Activated T-helper 17 cell treated with anti-CD3 and anti-CD28 coated beads, Interleukin-2, amount 50 U/mL, for 72 hours (primary cell): ENCODE measurements at places on chromosomes 13 and 19.

DNA sequence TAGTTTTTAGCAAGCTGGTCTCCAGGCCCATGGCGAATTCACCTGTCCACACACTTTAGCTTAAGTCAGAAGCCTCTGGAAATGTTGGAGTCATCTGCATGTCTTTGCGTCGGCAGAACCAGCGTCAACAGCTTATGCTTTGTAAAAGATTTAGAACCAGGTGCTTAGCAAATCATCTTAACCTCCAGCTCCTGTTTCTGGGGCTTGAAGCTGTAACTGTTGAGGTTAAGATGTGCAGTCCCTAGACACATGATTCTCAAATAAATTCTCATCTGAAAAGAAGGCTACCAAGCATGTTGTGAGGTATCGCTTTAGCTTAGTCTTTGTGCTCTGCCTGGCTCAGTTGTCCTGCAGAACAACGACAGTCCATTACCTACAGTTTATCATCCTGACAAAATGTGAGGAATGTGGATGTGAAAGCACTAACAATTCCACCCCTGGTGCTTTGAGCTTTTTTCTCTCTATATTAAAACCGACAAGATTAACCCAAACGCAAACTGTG lies 4.4 kb downstream of the EFNB2 start:
- H3K36me3 ChIP-seq = no peaks in the 10 kb centered on the region
- peaks cover 45% of the 10 kb centered on the region for H3K27me3 ChIP-seq
- H3K4me3 ChIP-seq = no peak overlapping the region
- no peak for ATAC-seq

GRCh38 chr19:39970425-39970674 lies 615 bp upstream of the PSMC4 start:
- H3K4me1 ChIP-seq = peaks cover 27% of the 10 kb centered on the region
- peaks cover 65% of the 10 kb centered on the region for H3K36me3 ChIP-seq
- no peaks in the 10 kb centered on the region for H3K27me3 ChIP-seq

DNA sequence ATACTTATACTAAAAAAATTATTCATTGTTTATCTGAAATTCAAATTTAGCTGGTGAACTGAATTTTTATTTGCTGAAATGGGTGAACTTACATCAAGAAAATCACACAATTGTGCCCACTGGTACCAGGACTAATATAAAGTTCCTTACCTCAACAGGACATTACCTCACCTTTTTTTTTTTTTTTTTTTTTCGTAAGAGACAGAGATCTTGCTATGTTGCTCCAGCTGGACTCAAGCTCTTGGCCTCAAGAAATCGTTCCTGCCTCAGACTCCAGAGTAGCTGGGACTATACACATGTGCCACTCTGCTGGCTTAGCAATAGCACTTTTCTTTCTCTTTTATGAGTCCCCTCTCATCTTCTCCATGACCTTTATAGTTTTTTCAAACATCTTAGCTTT lies 22.5 kb upstream of the NDFIP2 start:
- no peak for ATAC-seq
- peak overlapping the region; percentile 95 for H3K27ac ChIP-seq
- H3K36me3 ChIP-seq = no peaks in the 10 kb centered on the region
- H3K27me3 ChIP-seq = no peaks in the 10 kb centered on the region

GRCh38 chr13:105908586-105908985 lies 626.9 kb downstream of the EFNB2 start:
- peaks cover 13% of the 10 kb centered on the region for H3K4me1 ChIP-seq
- peaks cover 15% of the 10 kb centered on the region for H3K27me3 ChIP-seq
- no peak overlapping the region for H3K27ac ChIP-seq
- peak; percentile 87 for ATAC-seq

DNA sequence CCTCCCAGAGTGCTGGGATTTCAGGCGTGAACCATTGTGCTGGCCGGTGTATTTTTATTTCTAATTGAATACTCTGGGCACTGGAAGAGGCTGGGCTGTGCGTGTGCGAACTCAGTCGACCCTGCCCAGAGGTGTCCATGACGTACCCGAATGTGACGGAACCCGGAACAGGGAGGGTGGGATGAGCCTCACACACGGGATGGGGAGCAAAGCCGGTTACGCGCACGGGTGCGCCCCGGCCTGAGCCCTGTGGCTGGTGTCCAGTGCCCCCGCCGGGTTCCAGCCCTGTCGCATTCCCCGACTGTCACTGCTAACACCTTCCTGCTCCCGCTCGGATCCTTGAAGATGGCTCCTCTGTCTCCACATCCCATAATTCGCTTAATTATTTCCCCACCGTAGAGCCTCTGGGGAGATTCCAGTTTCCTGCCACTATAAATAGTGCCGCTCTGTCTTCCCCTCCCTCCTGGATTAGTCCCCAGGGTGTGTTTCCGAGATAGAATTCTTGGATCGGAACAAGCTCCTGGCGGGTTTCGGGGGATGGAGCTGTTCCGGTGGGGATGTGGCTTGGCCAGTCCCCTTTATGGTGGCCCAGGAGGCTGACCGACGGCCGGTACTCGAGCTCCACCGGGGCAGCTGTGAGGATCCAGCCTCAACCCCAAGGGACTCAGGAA lies 22.0 kb downstream of the SBNO2 start:
- no peak for ATAC-seq
- no peak overlapping the region for H3K4me3 ChIP-seq
- H3K27ac ChIP-seq = no peak overlapping the region
- peaks cover 15% of the 10 kb centered on the region for H3K36me3 ChIP-seq
- no peaks in the 10 kb centered on the region for H3K27me3 ChIP-seq

GRCh38 chr13:24557081-24557480 lies 44.5 kb upstream of the PARP4 start:
- no peak overlapping the region for H3K27ac ChIP-seq
- H3K4me3 ChIP-seq = no peak overlapping the region
- no peaks in the 10 kb centered on the region for H3K36me3 ChIP-seq
- peaks cover 7% of the 10 kb centered on the region for H3K4me1 ChIP-seq

DNA sequence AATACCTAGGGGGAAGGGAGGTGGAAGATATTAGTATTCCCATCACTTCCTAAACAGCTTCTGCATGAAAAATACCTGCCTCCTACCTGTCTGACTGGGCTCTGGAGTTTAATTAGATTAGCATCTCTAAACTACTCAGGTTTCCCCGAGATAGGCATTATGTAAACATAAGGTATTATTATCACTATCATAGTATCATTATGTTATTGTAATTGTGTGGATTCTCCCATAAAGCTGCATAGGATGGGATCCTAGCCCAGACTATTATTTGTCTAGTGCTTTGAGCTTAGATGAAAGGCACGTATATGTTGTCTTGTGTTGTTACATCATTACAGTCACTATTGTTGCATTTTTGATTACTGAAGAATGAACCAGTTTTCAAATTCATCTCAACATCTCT lies 115.2 kb upstream of the SOX21 start:
- ATAC-seq = no peak
- H3K27ac ChIP-seq = no peak overlapping the region
- H3K27me3 ChIP-seq = peaks cover 11% of the 10 kb centered on the region
- H3K4me3 ChIP-seq = no peak overlapping the region
- H3K36me3 ChIP-seq = no peaks in the 10 kb centered on the region

DNA sequence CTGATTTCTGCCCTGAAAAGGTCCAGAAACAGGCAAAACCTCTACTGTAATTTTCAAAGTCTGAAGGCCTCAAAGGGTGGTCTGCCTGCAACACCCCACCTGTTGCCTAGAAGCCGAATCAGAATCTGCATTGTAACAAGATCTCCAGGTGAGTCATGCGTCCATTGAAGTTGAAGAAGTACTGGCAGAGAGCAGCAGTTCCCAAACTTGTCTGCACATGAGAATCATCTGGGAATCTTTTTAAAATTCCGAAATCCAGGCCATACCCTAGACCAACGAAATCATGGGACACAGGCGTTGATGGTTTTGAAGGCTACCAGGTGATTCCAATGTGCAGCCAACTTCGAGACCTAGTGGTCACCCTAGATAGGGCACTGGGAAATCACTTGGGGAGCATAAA lies 16.0 kb upstream of the CLN5 start:
- H3K4me3 ChIP-seq = no peak overlapping the region
- H3K27me3 ChIP-seq = peaks cover 16% of the 10 kb centered on the region
- peaks cover 6% of the 10 kb centered on the region for H3K4me1 ChIP-seq
- H3K27ac ChIP-seq = no peak overlapping the region

DNA sequence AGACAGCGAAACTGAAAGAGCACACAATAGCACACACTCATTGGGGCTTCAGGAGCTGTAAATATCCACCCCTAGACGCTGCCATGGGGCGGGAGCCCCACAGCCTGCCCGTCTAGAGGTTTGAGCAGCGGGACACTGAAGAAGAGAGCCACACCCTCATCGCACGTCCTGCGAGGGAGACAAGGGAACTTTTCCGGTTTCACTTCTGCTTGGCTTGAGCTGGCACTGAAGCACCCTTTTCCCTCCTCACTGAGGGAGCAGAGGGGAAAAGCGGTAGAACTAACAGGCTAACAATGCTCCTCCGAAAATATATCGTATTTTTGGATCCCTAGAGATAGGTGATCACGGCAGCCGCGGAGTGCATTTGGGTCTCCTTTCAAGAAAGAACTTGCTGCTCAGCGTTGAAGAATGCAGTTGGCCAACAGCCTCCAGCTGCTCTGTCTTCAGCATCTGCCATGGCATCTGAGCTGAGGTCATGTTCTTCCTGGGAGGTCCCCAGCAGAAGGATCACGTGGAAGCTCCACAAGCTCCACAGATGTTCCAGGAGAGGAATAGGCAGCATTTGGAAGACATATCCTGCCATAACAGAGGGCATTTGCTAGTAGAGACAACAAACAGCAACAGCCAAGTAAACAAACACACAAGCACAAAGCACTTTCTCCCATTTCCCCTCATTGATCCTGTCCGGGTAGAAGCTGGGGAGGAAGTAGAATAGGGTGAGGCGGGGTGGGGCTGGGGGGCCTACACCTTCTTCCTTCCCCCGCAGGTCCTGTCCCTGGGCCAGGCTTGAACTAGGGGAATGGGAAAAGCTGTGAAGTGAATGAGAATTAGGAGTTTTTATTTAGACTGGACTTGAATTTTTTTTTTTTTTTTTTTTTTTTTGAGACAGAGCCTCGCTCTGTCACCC lies 44.8 kb upstream of the ALOX5AP start:
- H3K27me3 ChIP-seq = no peaks in the 10 kb centered on the region
- H3K4me1 ChIP-seq = peaks cover 1% of the 10 kb centered on the region
- peak overlapping the region; percentile 82 for H3K4me3 ChIP-seq
- no peaks in the 10 kb centered on the region for H3K36me3 ChIP-seq
- ATAC-seq = peak; percentile 67

DNA sequence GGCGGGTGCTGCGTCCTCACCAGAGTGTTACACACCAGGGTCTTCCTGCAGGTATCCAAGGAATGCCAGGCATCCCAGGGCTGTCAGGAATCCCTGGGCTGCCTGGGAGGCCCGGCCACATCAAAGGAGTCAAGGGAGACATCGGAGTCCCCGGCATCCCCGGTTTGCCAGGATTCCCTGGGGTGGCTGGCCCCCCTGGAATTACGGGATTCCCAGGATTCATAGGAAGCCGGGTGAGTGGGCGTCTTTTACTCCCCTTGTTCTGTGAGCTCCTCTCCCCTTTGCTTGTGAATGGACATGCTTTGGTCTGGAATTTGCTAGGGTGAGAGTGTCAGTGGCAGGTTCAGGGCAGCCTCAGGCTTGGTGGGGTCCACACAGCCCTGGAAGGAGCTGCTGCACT lies 75.9 kb downstream of the RAB20 start:
- H3K27ac ChIP-seq = no peak overlapping the region
- no peaks in the 10 kb centered on the region for H3K4me1 ChIP-seq
- no peaks in the 10 kb centered on the region for H3K36me3 ChIP-seq
- H3K4me3 ChIP-seq = no peak overlapping the region
- no peak for ATAC-seq

GRCh38 chr13:80334597-80335260 lies 6.2 kb downstream of the SPRY2 start:
- H3K36me3 ChIP-seq = no peaks in the 10 kb centered on the region
- H3K27me3 ChIP-seq = peaks cover 14% of the 10 kb centered on the region
- no peak for ATAC-seq
- H3K27ac ChIP-seq = no peak overlapping the region

- no peaks in the 10 kb centered on the region for H3K36me3 ChIP-seq
- H3K4me1 ChIP-seq = no peaks in the 10 kb centered on the region
- H3K27ac ChIP-seq = no peak overlapping the region
- no peaks in the 10 kb centered on the region for H3K27me3 ChIP-seq
- H3K4me3 ChIP-seq = no peak overlapping the region
Observed at GRCh38 chr13:94217370-94217769, 262.1 kb downstream of the DCT start.

DNA sequence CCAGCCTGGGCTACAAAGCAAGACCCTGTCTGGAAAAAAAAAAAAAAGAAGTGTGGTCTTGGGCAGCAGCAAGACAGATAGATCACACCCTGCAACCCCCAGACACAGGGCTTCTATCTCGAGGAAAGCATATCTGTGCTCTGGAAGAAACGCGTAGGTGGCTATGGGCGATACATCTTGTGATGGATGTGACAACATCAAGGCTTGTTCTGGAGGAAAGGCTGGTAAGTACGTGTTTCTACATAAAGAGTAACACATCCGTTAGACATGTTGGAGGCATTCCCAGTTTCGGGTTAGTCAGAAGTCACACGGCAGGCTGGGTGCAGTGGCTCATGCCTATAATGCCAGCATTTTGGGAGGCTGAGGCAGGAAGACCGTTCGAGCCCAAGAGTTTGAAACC lies 6.6 kb upstream of the DHDH start:
- H3K27me3 ChIP-seq = no peaks in the 10 kb centered on the region
- peaks cover 13% of the 10 kb centered on the region for H3K36me3 ChIP-seq
- peak overlapping the region; percentile 25 for H3K27ac ChIP-seq
- ATAC-seq = peak; percentile 87

DNA sequence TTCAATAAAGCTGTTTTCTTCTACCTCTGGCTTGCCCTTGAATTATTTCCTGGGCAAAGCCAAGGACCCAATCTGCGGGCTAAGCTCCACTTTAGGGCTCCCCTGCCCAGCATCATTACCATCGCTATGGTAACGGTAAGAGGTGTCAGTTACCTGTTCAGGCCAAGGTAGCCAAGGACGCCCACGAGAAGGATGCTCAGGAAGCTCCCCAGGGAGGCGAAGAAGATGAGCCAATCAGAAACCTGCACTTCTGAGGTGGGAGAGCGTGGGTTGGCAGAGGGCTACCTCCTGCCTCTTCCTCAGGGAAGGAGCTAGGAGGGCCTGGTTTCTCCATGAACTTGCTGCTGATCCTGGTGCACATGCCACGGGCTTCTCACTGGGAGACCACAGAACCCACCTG lies 24.7 kb downstream of the IL12RB1 start:
- no peak overlapping the region for H3K27ac ChIP-seq
- H3K27me3 ChIP-seq = no peaks in the 10 kb centered on the region
- H3K4me1 ChIP-seq = no peaks in the 10 kb centered on the region
- ATAC-seq = no peak
- H3K4me3 ChIP-seq = no peak overlapping the region

DNA sequence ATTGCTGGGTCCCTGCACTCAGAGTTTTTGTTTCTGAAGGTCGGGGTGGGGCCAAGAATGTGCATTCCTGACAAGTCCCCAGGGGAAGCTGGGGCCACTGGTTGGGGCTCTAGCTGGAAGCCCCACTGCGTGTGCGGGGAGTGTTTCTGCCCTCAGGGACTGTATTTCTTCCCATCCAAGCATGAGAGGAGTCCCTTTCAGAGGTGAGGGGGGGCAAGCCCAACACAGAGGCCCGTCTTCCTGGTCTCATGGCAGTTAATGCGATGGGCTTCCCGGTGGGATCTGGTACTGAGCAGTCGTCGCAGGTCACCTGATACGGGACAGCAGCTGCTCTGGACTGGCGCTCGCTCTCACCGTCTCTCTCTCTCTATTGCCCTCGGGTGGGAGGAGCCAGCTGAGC lies 50.4 kb downstream of the GPR12 start:
- no peak overlapping the region for H3K27ac ChIP-seq
- ATAC-seq = no peak
- no peak overlapping the region for H3K4me3 ChIP-seq
- no peaks in the 10 kb centered on the region for H3K4me1 ChIP-seq
- no peaks in the 10 kb centered on the region for H3K36me3 ChIP-seq
